Right cardiac atrium (tissue), 5 donors: ENCODE measurements at places on chromosomes 7 and 10. TPM values are rescaled to one million over a fixed set of nuclear protein-coding genes. Genes with fewer than 3 reads are reported as not detected.

DNA sequence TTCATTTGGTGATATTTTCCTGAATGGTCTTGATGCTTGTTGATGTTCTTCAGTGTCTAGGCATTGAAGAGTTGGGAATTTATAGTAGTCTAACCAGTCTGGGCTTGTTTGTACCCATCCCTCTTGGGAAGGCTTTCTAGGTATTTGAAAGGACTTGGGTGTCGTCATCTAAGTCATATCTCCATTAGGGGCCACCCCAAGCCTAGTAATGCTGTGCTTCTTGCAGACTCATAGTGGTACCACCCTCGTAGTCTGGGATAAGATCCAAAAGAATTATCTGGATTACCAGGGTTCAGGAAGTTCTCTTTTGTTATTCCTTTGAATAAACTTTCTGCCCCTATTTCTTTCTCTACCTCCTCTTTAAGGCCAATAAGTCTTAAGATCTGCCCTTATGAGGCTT is 319.4 kb upstream of the MYO3A start:
- no peak for DNase-seq

GRCh38 chr7:43869867-43870240 is 537 bp upstream of the MRPS24 start:
- DNase-seq, result no peak

DNA sequence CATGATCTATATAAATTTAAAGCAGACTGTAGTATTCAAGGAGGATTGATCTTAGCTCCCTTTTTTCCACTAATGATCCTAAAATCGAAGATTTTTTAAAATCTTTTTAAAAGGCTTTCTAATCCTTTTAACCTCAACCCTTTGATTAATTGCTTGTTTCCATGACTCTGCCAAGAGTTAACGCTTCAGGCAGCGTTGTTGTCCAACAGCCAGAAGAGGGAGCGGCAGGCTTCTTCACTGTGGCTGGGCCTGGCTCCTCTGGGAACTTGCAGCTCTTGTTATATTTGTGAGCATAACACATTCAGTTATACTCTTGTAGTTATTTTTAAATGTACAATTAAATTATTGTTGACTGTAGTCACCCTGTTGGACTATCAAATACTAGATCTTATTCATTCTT is 26.3 kb downstream of the CRCP start:
- DNase-seq, result peak; percentile 90

DNA sequence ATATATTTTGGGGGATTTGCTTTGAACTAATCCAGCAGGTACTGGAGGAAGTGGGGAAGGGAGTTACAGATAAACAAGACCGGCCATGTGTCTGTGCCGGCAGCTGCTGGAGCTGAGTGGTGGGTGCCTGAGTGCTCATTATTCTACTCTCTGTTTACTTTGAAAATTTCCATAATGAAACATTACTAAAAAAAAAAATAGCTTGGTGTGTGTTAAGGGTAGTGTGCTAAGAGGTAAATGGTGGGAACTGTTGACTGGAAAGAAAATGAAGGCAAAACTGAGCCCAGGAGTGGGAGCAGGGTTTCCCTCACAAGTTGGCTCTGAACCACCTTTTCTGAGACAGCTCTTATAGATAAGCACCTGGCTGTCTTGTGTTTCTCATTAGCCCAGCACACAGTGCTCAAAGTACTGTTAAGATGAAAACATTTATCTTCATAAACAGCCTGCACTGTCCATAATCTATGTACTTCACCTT is 50.6 kb downstream of the PARD3 start:
- no peak for DNase-seq

- no peak for DNase-seq
Measured at GRCh38 chr10:49596836-49597235, 13.3 kb upstream of the SLC18A3 start.

- DNase-seq, result no peak
Measured at GRCh38 chr7:123271231-123271630, 71.5 kb upstream of the SLC13A1 start.

DNA sequence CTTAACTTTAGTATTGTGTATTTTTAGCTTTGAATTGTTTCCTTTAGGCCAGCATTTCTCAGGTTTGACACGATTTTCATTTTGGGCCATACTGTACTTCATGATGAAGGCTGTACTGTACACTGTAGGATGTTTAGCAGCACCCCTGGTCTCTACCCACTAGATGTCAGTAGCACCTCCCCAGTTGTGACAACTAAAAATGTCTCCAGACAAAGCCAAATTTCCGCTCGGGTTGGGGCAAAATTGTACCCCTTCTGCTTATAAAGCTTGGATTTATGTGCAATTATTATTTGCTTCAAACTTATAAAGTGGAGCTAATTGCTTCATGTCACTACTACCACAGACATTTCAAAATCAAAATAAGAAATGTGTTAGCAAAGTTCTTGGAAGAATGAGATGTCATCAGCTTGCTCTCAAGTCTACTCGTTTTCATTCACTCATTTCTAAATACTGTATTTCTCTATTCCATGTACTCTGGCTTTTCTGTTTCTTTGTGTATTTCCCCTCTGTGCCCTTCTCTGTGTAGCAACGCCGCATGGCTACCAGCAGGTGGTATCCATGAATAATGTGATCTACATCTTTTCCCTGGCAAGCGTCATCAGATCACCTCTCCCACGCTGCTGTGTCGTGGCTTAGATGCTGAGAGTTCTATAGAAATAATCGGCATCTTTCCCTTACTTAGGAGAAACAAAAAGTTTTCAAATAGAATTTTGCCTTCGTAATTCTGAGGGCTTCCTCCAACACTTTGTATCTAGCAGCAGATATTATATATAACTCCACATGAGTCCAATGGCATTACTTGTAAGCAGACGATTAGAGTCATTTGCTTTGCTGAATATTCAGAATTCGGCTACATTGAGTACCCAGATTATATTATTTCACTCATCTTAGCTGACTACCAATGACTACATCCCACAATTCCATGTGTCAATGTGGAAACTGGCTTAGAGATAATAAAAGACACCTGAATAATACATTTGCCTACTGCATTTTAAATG is 47.8 kb upstream of the CALCR start:
- no peak for DNase-seq

- no peak for DNase-seq
Measured at GRCh38 chr10:60502621-60503020, 112.9 kb upstream of the ANK3 start.

DNA sequence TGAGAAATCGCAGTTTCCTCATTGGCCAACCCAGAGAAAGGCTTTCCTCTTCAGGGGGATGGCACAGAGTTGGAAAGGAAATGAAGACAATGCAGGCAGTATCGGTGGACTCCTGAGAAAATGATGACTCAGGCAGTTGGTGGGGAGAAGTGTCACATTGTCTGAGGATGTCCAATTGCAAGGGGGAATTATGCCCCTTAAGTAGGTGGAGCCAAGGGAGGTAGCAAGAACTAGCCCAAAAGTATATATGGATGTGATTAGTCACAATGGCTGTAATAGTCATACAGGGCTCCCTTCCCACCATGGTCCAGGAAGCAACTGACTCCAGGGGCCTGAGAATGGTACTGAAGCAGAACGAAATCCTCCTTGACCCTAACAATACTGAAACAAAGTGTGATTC is 58.3 kb upstream of the EGFR start:
- no peak for DNase-seq

GRCh38 chr10:58993480-58994221 is 182.8 kb upstream of the PHYHIPL start:
- DNase-seq, result no peak

DNA sequence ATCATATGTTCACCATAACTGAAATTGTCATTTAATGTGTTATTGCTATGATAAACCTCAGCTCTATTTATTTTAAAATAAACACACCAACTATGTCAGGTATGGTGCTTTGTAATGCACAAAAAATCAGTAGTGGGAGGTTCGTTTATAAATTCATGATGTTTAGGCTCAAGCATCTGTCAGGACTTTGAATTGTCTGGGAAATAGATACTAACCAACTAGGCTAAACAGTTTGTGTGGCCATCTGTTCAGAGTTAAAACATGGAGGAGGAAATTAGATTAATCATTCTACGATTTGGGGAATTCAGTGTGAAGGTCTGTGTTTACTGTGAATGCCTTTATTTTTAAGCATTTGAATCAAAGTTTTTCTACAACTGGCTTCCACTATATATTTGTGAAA is 212.6 kb upstream of the FZD8 start:
- DNase-seq, result no peak

DNA sequence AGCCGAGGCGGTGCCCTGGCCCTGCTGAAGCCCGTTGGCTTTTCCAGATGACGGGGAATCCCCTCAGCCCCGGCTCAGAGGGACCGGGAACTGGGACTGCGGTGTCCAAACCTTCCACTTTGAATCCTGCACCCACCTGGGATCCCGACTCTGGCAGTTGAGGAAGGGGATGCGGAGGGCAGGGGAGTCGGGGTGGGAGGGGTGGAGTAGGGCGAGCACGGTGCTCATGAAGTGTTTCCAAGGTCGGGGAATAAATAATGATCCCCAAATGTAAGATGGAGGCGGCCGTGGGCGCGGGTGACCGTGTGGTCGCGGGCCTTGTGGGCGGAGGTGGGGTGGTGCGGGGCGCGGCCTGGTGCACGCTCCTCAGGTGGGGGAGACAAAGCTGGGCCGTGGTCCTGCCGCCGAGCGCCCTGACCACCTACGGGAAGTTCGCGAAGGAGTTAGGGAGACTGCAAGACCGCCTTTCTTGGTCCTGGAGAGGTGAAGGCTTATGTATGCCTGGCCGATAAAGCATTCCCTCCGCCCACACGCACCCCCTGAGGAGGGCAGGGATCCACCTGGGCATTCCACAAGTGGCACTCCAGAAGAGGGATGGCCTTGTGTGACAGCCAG is 1.4 kb downstream of the MTURN start:
- DNase-seq, result peak; percentile 68

- DNase-seq, result no peak
Measured at GRCh38 chr10:85187047-85187446, 858.7 kb downstream of the CCSER2 start.

GRCh38 chr7:2510909-2511768 is 8.4 kb upstream of the LFNG start:
- DNase-seq, result peak; percentile 84

The GPR146 gene
- total RNA-seq, result 18.9 TPM

The TWIST1 gene
- 3.3 TPM for total RNA-seq

The ANAPC16 gene
- total RNA-seq, result 214 TPM

The CPN1 gene
- not detected for total RNA-seq

The NUDT13 gene
- total RNA-seq, result 1.9 TPM

The LRRC4 gene
- total RNA-seq, result 5.6 TPM

The CUL2 gene
- 33.1 TPM for total RNA-seq

The ZC3HAV1L gene
- total RNA-seq, result 4.4 TPM

The GBF1 gene
- total RNA-seq, result 36.4 TPM

The GTF2IRD1 gene
- 29.9 TPM for total RNA-seq

The ITGB8 gene
- 4.9 TPM for total RNA-seq
